ENCODE measurements at places on chromosomes 7 and 10. TPM values are rescaled to one million over a fixed set of nuclear protein-coding genes. Genes with fewer than 3 reads are reported as not detected.

PTPRZ1 gene
- polyA plus RNA-seq, result not detected

SPDYE11 gene
- polyA plus RNA-seq, result not detected

TFR2 gene
- 1.8 TPM for polyA plus RNA-seq

GNAT3 gene
- polyA plus RNA-seq, result not detected

COL13A1 gene
- polyA plus RNA-seq, result 1.0 TPM

SCART1 gene
- polyA plus RNA-seq, result not detected

FAM25C gene
- polyA plus RNA-seq, result not detected

HMX2 gene
- not detected for polyA plus RNA-seq

ODAD2 gene
- not detected for polyA plus RNA-seq

ECD gene
- 30.3 TPM for polyA plus RNA-seq

KLF14 gene
- not detected for polyA plus RNA-seq

TIAL1 gene
- 14.2 TPM for polyA plus RNA-seq

CRHR2 gene
- polyA plus RNA-seq, result not detected

CALML5 gene
- polyA plus RNA-seq, result not detected

ADAM12 gene
- not detected for polyA plus RNA-seq

TET1 gene
- 1.5 TPM for polyA plus RNA-seq

GIMAP2 gene
- 63.1 TPM for polyA plus RNA-seq

GIMAP5 gene
- 123 TPM for polyA plus RNA-seq

STRA8 gene
- polyA plus RNA-seq, result not detected

HOGA1 gene
- polyA plus RNA-seq, result not detected

CPA2 gene
- not detected for polyA plus RNA-seq

SKIDA1 gene
- polyA plus RNA-seq, result not detected

SSC4D gene
- not detected for polyA plus RNA-seq

LRRD1 gene
- not detected for polyA plus RNA-seq

SEMA3A gene
- polyA plus RNA-seq, result not detected

HOXA6 gene
- not detected for polyA plus RNA-seq

SH2B2 gene
- not detected for polyA plus RNA-seq

NYAP1 gene
- not detected for polyA plus RNA-seq

TEX47 gene
- not detected for polyA plus RNA-seq

GJC3 gene
- not detected for polyA plus RNA-seq

VWA2 gene
- not detected for polyA plus RNA-seq

SPDYE8 gene
- polyA plus RNA-seq, result 0.12 TPM

ZSCAN21 gene
- 9.8 TPM for polyA plus RNA-seq

NT5C3A gene
- polyA plus RNA-seq, result 47.8 TPM

DYNC1I1 gene
- not detected for polyA plus RNA-seq

ANKRD1 gene
- polyA plus RNA-seq, result not detected

MUC12 gene
- polyA plus RNA-seq, result 0.96 TPM

OPN4 gene
- polyA plus RNA-seq, result not detected

SEMA3C gene
- polyA plus RNA-seq, result 0.53 TPM

UPK3B gene
- not detected for polyA plus RNA-seq

ZNF425 gene
- 0.20 TPM for polyA plus RNA-seq

CHST3 gene
- polyA plus RNA-seq, result not detected

AEBP1 gene
- 1.5 TPM for polyA plus RNA-seq

RTKN2 gene
- polyA plus RNA-seq, result not detected

SPDYE5 gene
- not detected for polyA plus RNA-seq

All from immature natural killer cell (primary cell).